Activated naive CD8-positive, alpha-beta T cell treated with anti-CD3 and anti-CD28 coated beads, Interleukin-2, amount 50 U/mL, for 16 hours (primary cell): ENCODE measurements at places on chromosomes 1 and 21.

GRCh38 chr21:22763442-22763841 is 1765.2 kb downstream of the NCAM2 start:
- DNase-seq: no peak

DNA sequence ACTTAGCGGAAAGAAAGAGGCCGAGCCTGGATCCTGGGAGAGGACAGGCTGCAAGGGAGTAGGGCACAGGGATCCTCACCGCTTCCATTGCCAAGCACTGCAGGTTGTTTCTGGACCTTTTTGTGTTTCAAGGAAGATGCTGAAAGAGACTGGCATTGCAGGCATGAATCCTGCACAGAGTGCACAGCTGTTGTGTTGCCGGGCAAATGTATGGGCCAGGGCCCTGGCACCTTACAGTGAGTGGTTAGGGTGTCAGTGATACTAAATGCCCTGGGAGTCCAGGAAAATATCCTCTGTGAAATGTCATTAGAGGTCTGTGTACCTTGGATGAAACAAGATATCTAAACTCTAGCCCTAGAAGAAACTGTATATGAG is 145.5 kb upstream of the FGGY start:
- no peak for DNase-seq

- no peak for DNase-seq
These were observed 4.7 kb downstream of the PGBD5 start for GRCh38 chr1:230421481-230421880.

DNA sequence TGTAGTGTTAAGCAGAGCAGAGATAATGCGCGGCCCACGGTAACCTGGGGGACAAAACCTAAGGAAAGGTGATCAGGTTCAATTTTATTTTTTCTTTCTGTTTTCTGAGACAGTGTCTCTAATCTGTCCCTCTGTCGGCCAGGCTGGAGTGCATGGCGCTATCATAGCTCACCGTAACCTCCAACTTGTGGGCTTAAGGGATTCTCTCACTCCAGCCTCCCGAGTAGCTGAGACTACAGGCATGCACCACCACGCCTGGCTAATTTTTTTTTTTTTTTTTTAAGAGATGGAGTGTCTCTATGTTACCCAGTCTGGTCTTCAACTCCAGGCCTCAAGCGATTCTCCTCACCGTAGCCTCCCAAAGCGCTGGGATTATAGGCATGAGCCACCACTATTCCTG is 724 bp upstream of the ANKRD35 start:
- DNase-seq: no peak

- DNase-seq: no peak
These were observed 162.8 kb downstream of the PRDM16 start for GRCh38 chr1:3231826-3232225.

GRCh38 chr1:31568895-31569595 is 7.3 kb upstream of the TINAGL1 start:
- no peak for DNase-seq

GRCh38 chr1:70820396-70820795 is 227.2 kb downstream of the PTGER3 start:
- no peak for DNase-seq

DNA sequence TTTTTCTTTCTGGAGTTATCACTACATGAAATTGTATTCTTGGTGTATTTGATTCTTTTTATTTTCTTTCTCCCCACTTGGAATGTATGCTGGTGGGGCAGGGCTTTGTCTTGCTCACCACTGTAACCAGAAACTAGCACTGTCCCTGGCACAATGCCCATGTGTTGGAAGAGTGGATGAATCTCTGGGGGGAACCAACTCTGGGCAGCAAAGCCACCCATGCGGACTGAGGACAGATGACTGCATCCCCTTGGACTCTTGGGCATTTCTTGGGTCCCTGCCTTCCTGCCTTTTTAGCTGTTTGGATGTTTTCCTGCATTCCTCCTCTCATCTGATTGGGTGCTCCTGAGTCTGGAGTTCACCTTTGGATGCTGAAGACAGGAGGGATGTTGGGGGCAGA is 6.1 kb downstream of the CYP4B1 start:
- DNase-seq: no peak

DNA sequence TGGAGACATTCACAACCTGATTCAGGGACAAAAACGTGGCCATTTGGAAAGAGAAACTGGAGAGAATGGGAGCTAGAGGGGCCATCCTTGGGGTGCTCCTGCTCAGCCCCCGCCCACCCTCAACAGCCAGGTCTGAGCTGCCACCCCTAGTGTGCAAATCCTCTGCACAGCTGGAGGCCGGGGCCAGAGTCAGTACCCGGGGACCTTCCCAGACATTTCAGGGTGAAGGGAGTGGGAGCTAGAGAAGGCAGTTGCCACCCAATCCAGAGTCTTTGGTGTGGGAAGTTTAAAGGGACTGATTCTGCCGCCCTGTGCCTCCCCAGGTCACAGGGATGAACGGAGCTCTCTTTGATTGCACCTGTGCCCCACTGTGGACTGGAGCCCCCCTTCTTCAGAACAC is 397.4 kb downstream of the MATN1 start:
- no peak for DNase-seq

- DNase-seq: no peak
These were observed 44.6 kb upstream of the BCL9 start for GRCh38 chr1:147496571-147497210.

GRCh38 chr1:182888736-182889531 is 49.8 kb downstream of the DHX9 start:
- DNase-seq: no peak

- no peak for DNase-seq
These were observed 57.0 kb downstream of the CHRM3 start for GRCh38 chr1:239443361-239443760.

DNA sequence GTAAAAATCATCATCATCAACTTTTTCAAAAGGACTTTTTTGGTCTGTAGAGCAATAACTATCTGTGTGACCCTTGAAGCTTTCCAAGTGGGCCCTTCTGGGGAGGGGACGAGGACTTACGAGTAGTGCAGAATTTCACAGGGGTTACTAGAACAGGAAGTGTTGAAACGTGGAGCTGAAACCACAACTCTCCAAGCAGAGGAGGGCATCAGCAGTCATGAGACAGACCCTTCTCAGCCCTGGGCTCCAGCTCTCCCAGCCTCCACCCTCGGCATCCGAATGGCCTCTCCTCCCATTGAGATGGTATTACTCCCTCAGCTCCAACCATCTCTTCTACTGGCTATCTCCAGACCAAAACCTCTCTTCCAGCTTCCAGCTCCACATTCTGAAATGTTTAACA is 3.6 kb downstream of the FAM89A start:
- no peak for DNase-seq

DNA sequence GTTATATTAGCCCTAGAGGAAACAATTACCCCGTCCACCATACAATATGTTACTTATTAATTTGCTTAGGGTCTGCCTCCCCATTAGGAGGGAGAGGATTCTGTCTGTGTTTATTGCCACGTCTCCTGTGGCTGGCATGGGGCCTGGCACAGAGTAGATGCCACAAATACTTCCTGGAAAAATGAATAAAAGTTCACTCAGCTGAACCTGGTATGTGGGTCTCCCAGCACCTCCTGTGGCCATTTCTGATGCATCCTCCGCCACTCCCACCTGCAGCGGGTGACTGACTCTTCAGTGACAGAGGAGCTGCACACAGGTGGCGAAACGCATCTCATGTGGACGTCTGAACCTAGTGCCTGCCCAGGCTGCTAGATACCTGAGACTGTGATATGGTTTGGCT is 112.7 kb downstream of the CLIC6 start:
- DNase-seq: no peak

DNA sequence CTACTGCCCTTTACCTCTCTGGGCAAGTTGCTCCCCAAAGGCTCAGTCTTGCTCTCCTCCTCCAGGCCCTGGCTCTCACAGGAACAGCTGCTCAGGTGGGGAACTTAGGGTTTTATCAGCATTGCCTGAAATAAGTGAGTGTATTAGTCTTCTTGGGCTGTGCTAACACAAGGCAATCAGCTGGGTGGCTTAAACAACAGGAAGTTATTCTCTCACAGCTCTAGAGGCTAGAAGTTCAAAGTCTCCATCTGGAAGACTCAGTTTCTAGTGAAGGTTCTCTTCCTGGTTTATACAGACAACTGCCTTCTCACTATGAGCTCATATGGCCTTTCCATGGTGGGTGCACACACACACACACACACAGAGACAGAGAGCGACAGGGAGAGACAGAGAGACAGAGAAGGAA is 2.8 kb upstream of the CD1C start:
- DNase-seq: no peak

DNA sequence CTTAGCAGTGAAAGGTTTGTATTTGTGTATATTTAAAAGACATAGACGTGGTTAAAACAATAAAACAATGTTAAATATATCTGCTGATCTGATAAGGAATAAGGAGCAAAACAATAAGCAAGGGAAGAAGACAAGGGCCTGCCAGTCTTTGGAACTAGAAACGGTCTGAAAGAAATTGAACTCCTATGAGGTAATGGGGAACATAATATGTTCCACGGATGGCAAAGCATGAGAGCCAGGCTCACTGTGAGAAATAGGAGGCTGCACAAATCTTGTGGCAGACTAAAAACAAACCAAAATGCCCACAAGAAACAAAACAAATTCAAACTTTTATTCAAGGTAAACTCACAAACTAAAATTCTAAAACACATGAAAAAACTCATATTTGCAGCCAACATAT is 150.5 kb downstream of the NTMT2 start:
- no peak for DNase-seq

DNA sequence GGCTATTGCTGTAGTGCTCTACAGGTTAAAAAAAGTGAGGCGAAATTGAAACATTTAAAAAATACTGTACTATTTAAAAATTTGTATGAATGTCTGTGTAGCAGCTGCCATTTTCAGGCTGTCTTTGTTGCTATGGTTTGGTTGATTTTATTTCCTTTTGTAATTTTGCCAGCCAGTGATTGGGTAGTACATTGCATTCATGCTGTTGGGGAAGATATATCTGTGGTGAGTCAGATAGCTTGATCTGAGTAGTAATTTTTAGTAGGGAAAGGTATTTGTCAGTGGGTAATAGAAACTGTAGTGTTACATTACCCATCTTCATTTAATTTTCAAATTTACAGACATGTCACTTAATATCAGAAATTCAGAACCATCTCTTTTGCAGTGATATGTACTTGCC is 15.0 kb downstream of the NFIA start:
- no peak for DNase-seq

GRCh38 chr1:165288350-165289120 is 68.0 kb downstream of the LMX1A start:
- no peak for DNase-seq

DNA sequence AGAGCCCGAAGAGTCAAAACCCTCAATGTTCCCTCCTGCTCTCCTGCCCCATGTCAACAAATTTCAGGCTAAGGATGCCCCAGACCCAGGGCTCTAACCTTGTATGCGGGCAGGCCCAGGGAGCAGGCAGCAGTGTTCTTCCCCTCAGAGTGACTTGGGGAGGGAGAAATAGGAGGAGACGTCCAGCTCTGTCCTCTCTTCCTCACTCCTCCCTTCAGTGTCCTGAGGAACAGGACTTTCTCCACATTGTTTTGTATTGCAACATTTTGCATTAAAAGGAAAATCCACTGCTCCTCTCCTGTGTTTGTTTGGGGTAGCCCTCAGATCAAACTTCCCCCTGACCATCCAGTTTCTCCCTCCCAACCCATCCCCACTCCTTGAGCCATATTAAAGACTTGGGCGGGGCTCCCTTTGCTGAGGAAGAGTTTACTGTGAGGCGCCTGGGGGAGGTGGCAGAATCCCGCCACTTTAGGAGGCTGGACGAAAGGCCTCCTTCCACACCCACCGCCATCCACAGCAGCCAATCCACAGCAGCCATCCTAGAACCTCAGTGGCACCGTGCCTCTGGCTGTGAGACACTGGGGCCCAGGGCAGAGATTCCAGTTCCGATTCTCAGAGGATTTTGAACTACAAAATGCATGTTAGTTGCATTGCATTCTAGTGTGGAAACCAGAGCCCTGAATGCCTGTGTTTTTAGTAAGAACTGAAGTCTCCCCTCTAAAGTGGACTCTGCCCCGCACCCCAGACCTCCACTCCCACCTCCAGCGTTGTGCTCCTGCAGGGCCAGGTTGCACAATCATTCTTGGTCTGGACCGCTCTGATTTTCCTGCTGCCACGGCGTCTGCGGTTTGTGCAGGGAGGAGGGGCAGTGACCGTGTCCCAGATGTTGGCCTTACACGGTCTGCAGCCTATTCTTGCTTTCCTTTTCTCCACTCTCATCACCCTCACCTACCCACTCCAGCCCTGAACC is 3.0 kb downstream of the OLFML3 start:
- DNase-seq: no peak

DNA sequence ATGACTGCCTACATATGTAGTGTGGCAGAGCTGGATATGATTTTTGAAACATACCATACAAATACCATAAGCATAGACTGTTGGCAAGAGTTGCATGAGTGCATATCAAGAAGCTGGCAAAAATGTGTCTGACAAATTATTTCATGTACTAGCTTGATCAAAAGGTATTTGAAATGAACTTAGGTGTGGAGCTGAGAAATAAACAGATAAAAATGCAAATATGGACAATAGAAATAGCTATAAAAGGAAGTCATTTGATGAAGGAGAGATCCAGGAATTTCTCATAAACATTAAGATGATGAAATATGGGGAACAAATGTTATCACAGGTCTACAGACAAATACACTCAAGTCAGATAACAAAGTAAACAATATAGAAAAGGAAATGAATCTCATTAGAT is 609.1 kb downstream of the PTPRC start:
- DNase-seq: no peak
